ENCODE measurements at places on chromosomes 13 and 19.

GRCh38 chr13:94706101-94706842 lies 6.1 kb downstream of the SOX21 start:
- DNase-seq, result no peak

GRCh38 chr13:107117327-107118012 lies 549.5 kb upstream of the ARGLU1 start:
- no peak for DNase-seq

GRCh38 chr19:35337984-35338296 lies 9.0 kb downstream of the CD22 start:
- no peak for DNase-seq

- DNase-seq, result no peak
These were observed 63.3 kb downstream of the DCLK1 start for GRCh38 chr13:36067746-36068381.

DNA sequence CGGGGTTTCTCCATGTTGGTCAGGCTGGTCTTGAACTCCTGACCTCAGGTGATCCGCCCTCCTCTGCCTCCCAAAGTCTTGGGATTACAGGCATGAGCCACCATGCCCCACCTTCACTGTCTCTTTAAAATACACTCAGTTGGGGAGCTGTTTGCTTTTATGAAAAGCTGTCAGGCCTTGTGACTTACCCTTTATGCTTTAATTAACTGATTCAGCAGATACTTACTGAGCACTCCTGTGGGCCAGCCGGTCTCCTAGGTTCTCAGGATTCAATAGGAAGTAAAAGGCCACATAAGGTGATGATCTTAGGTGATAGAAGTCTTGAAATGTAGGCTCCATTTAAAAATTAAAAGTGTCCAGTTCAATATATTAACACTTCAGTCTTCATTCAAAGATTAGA lies 7.5 kb downstream of the UBAC2 start:
- DNase-seq, result no peak

DNA sequence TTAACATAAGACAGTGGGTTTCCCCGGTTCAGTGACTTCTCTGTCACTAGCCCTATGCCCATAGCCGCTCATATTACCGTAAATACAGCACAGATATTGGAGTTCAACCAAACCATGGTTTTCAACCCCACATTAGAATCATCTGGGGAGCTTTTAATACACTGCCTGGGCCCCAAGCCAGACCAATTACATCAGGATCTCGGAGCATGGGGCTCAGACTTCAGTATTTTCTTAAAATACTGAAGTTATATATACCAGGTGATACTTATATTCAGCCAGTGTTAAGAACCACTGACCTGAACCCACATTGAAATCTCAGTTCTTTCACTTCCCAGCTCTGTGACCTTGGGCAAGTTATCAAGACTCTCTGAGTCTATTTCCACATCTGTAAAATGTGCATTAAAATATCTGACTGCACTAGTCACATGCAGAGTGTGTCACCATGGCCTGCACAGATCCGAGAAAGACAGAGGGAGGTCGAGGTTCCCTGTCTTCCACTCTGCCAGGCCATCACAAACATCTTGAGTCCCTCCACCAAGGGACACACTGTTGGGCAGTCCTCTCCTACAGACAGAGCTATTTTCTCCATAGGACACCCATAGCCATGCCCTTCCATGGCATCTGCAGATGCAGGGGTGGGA lies 32.2 kb upstream of the IPO5 start:
- no peak for DNase-seq

DNA sequence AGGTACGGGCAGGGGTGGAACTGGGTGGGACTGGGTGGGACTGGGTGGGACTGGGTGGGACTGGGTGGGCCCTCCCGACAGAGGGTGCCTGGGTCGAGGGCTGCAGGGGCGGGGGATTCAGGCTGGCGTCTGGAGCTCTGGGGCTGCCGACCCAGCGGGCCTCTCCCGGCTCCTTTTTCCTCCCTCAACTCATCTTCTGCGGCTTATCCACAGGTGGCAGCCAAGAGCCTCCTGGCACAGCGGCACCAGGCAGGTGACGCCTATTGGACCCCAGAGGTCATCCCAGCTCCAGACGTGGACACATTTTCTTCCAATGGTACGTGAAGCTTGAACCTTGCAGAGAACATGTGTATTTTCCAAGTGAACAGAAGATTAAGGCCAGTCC lies 533 bp downstream of the ZNF544 start:
- DNase-seq, result no peak

GRCh38 chr13:110237875-110238817 lies 68.8 kb downstream of the COL4A1 start:
- DNase-seq, result no peak

- no peak for DNase-seq
These were observed 2.7 kb downstream of the DACH1 start for GRCh38 chr13:71864094-71864985.

- no peak for DNase-seq
These were observed 151.1 kb upstream of the TSHZ3 start for GRCh38 chr19:31500197-31500830.

DNA sequence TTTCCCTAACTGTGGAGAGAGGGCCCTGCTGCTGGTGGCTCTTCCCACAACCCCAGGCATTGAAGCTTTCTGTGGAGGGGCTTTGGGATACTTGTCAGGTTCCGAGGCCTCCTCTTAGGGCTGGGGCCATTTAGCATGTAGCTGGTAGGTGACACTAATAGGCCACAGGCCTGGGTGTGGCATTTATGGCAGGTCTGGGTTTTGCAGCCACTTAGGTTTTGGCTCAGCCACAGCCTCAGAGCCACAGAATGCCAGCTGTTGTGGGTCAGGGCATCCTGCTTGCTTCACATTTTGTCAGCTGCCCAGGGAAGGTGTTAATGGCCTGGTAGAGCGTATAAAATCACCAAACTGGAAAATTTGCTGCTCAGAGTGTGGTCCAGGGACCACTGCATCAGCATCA lies 15.7 kb downstream of the FAM124A start:
- no peak for DNase-seq

DNA sequence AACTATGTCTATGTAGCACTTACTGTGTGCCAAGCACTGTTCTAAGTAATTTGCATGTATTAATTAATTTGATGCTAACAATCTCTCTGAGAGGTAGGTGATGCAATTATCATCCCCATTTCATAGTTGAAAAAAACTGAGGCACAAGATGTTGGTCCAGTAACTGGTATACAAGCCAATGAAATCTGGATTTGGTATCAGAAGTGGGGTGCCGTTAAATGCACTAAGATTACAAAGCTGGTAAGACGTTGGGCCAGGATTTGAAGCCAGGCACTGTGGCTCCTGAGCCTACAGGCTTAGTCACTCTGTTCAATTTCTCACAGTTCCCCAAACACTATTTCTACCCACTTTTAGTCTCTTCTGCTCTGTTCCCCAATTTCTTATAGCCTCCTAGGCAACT lies 70.4 kb upstream of the CACNA1A start:
- no peak for DNase-seq

DNA sequence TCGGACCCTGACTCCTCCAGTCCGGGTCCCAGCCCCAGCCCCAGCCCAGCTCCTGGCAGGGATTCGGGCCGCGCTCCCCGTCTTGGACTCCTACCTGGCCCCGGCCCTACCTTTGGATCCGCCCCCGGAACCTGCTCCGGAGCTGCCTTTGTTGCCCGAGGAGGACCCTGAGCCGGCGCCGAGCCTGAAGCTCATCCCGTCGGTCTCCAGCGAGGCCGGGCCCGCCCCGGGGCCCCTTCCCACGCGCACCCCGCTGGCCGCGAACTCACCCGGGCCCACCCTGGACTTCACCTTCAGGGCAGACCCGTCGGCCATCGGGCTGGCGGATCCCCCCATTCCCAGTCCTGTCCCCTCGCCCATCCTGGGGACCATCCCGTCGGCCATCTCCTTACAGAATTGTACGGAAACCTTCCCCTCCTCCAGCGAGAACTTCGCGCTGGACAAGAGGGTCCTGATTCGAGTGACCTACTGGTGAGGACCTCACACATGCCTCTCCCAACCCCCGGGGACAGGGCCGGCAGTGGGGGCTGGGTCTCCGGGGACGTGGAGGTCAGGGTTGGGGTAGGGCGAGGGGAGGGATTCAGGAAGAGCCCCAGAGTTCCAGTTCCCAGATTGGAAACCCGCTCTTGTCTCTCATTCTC lies 732 bp downstream of the SELENOV start:
- DNase-seq, result no peak

- DNase-seq, result peak; percentile 3
These were observed 41.7 kb upstream of the UBL3 start for GRCh38 chr13:29892151-29892550.

DNA sequence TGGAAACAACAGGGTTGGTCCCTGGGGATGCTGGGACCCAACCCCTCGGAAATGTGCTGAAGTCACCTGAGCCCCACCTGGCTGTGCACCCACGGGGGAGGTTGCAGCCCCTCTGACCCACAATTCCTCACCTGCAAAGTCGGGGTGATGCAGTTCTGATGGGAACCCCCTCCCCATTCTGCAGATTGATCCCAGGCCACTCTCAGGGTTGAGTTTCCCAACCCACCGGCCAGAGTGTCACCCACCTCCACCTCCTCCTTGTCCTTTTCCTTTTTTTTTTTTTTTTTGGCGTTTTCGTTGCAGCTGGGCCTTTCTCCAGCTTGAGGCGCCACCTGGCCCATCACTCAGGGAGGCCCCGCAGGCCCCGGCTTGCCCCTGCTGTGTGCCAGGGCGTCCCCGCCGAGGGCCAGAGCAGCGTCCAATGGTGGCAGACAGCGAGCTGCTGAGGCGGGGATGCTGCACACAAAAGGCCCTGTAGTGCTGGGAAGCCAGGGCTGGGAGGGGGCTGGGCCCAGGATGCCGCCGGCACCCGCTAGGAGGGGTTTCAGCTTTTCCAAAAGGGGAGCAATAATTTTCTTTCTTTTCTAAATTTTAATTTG lies 4.6 kb downstream of the PIK3R2 start:
- peak; percentile 54 for DNase-seq

DNA sequence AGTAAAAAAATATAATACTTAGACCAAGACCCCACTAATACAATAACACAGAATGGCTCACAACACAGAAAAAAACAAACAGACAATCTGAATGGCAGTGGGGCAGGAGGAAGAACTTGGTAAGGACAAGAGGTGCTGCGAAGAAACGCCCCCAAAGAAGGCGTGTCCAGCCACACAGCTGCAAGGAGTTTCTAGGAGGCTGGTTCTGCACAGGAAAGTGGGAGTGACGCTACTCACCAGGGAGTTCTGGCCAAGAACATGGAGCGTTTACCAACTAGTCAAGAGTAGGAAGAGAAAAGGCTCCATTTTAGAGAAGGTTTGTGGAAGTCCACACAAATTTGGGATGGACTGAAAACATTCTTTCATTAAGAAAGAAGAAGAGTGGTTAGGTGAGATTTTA lies 95.3 kb upstream of the SLC15A1 start:
- no peak for DNase-seq

GRCh38 chr13:73580513-73581267 lies 521.9 kb downstream of the KLF5 start:
- DNase-seq, result no peak

DNA sequence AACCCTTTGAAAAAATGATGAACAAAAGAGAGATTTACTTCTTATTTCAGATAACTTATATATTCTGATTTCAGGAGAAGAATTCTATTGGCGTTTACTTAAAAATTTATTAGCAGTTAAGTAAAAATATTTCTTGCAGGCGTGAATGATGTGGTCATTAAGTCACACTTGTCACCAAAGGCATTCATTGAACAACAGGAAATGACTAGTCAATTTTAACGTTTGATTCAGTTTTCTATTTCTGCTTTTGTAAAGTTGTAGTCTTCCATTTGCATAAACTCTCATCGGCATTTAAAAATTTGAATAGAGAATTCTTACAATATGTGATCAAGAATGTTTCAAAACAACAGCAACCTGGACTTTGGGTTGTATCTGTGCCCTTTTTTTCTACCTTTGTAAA lies 83.4 kb downstream of the GPR12 start:
- DNase-seq, result no peak

- DNase-seq, result no peak
These were observed 4.9 kb upstream of the GARIN5A start for GRCh38 chr19:50481351-50482149.

GRCh38 chr19:49196527-49197240 lies 39.1 kb downstream of the TRPM4 start:
- DNase-seq, result no peak

DNA sequence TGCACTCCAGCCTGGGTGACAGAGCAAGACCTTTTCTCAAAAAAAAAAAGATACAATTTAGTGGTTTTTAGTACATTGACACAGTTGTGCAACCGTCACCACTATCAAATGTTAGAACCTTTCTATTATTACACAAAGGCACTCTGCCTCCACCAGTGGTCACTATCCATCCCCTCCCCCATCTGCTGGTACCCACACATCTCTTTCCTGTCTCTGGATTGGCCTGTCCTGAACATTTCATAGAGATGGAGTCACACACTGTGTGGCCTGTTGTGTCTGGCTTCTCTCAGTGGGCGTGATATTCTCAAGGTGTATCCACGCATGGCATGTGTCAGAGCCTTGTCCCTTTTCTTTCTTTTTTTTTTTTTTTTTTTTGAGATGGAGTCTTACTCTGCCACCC lies 11.2 kb downstream of the KDM4B start:
- DNase-seq, result no peak

DNA sequence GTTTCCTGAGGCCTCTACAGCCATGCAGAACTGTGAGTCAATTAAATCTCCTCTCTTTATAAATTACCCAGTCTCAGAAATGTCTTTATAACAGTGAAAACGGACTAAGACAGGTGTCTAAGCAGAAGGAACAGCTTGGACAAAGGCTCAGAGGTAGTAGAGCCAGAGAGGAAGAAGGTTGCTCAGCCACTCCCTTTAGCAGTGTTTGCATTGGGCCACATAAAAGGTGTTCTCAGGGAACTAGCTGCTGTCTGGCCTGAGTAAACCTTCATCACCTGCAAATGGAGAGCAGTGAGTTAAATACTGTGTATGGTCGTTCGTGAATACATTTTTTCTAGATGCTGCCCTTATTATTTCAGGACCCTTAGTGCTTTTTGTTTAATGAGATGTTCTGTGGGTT lies 383.4 kb downstream of the EFNB2 start:
- no peak for DNase-seq

GRCh38 chr13:73075546-73075945 lies 16.7 kb downstream of the KLF5 start:
- DNase-seq, result no peak

DNA sequence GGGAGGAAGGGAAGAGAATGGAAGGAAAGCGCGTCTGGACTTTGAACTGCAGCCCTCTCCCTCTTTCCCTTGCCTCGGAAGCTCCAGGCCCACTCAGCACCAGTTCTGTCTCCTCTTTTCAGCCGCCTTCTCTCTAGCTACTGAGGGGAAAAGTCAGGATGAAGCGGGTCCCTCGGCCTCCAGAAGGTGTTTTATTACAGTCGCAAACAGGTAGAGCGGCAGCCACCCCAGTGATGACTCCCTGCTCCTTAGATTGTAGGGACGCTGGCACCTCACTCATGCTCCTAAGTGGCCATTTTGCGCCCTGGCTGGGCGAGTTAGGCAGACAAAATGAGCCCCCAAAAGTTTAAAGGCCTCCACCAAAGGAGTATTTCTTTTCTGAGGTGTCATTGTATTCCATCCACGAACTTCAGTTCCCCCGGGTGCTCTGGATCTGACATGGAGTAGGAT lies 954 bp upstream of the STK24 start:
- DNase-seq, result no peak

Data from NCI-H1417 treated with DMSO at 0.1 percent for 48 hours (cell line).